Left renal cortex interstitium (tissue), 4 donors: ENCODE measurements at places on chromosomes 6 and 20.

DNA sequence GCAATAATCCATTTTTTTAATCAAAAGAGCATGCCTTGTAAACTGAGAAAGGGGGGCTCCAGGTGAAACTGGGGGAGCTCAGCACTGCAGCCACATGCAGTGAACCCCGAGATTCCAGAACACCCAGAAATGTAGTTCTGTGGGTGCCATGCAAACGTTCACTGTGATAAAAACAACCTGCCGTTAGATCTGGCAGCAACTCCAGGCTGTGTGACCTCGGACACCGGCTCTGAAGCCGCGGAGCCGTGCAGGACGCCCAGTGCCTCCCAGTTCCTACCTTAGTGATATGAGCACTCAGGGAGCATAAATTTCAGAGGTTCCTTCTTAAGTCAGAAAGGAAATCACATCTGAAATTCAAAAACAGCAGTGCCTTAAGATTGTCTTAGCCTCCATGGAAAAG is 85.4 kb upstream of the THBS2 start:
- DNase-seq = no peak

DNA sequence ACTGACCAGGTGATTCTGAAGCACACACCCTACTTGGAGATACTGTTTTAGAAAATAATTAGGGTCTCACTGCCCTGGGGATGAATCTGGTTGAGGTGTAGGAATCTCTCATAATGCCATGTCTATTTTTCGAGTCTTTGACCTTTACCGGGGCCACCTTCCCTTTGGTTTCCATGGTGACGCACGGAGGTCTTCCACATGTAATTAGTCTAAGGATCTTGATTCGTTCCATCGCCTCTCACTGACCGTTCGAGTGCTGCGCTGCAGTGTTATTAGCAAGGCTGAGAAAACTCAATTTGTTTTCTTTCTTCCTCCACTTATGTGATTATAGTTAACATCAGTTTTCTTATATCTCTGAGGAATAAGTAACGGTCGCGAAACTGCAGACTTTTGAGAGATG is 144.3 kb upstream of the SPACA1 start:
- DNase-seq = no peak

DNA sequence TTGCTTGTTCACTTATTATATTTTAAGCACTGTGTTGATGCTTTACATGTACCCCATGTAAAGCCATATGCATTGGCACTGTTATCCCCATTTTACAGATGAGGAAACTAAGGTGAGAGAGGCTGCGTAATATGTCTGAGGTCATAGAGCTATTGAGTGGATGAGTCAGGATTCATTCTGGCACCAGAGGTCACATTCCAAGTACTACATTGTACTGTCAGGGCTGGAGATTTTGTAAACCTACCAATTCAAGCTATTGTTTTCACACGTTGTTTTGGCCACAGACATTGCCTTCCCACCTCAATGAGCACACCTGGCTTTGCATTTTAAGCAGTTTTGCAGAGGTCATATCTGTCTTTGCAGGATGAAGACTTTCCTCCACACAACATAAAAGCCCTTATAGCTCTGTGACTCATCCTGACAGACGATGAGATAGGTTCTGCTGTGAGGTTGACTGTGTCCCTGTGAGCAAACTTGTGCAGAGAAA is 33.2 kb downstream of the ANKS1A start:
- DNase-seq = no peak

DNA sequence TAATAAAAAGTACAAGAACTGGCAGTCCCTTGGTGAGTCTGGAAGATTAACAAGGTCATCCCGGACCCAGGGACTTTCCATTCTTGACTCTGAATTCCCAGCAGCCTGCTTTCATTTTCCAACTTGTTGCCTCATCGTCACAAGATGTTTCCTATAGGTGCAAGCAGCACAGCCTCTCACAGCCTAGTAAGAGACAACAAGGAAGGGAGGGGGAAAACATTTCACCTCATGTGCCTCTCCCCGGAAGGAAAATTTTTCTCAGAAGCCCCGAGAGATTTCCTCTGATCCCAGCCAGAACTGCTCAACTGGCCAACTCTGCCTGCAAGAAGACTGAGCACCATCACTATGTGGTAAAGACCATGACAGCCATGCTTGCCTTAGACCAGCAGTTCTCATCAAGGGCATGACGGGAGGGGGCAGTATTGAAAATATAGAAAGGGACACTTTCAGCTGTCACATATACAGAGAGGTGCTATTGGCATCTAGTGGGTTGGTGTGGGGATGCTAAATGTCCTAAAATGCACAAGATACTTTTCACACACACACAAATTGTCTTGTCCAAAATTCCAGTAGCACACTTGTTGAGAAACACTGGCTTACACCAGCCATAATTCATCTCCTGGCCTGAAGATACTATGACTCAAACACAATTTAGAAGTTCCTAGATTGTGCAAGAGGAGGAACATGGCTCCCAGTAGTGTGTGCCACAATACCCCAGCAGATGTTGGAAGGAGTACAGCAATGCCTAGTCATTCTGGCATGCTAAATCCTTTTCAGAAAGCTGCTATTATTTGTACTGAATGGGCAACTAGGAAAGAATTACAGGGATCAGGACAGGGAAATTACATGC is 10.8 kb upstream of the WTAP start:
- no peak for DNase-seq

DNA sequence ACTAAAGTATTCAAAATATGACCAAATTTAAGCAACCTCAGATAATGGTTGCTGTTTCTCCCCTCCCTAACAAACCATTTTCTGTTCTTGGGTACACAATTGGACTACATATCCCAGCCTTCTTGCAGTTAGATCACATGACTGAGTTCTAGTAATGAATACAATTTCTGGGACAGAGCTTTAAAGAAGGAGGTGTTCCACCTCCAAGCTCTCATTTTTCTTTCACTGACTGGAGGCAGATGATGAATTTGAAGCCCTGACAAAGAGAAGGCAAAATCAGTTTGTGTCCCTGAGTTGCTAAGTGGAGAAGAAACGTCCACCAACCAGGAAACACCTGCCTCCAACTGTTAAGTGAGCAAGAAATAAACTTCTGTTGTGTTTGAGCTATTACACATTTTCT is 117.2 kb downstream of the LCA5 start:
- DNase-seq = no peak

GRCh38 chr20:10501402-10501801 is 66.3 kb downstream of the SLX4IP start:
- no peak for DNase-seq

DNA sequence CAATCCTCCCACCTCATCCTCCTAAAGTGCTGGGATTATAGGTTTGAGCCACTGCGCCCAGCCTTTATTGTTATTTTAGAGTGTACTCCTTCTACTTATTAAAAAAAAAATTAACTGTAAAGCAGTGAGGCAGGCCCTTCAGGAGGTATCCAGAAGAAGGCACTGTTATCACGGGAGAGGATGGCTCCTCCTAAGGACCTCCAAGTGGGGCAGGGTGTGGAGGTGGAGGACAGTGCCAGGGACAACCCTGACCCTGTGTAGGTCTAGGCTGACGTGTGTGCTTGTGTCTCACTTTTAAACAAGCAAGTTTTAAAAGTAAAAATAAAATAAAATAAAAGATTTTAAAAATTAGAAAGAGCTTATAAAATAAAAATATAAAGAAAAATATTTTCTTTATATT is 23.7 kb upstream of the TAF4 start:
- no peak for DNase-seq

- DNase-seq = no peak
Measured at GRCh38 chr6:5250911-5251310, 9.8 kb downstream of the LYRM4 start.

- no peak for DNase-seq
Measured at GRCh38 chr6:6851059-6851948, 256.5 kb upstream of the RREB1 start.

GRCh38 chr20:59688999-59689398 is 84.7 kb downstream of the PHACTR3 start:
- DNase-seq = no peak

- no peak for DNase-seq
Measured at GRCh38 chr6:170174771-170175643, 115.9 kb downstream of the DLL1 start.

GRCh38 chr6:142902636-142903053 is 42.3 kb downstream of the HIVEP2 start:
- DNase-seq = no peak

DNA sequence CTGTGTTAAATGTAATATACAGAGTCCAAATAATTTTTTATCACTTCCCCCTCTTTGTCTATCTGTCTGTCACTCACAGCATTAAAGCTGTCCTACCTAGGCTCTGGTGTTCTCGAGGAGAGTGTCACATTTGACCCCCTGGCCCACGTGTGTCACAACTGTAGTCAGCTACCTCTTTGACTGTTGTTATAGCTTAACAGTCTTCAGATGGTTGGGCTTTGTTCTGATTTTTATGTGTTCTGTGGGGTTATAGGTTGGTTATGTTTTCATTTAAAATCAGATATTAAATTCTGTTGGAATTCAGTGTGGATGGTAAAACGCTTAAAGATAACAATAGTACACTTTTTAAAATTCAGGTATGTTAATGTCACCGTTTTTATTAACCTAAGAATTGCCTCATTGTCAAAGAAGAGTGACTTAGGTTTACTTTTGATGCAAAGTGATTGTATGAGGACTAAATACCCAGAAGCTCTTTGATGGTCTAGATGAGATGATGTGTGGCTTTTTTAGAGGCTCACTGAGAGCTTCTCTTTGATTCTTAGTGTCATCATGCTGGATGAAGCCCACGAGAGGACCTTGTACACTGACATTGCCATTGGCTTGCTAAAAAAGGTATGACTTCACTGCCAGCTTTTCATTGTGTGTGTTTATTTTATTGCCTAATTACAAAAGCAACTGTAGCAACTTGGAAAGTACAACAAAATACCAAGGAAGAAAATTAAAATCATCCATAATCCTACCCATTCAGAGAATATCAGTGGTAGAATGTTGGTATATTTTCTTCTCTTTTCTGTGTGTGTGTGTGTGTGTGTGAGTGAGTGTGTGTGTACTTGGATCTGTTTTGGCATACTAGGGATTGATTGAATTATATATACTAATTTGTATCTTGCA is 29.9 kb downstream of the DHX35 start:
- no peak for DNase-seq

DNA sequence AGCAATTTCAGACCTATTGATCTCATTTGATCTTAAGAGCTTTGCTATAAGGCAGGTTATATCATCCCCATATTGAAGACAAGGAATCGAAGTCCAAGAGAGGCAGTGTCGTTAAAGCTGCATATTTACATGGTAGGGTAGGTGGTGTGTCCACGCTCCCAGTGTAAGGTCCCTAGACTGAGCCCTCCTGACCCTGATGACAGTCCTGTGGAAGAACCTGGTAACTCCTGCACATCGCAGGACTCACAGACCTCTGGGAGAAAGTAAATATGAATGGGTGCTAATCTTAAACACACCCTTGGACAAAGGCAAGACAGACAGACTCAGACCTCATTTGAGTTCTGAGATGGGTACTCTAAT is 602 bp upstream of the HLA-DPB1 start:
- DNase-seq = no peak

- no peak for DNase-seq
Measured at GRCh38 chr20:37630166-37630565, 63.7 kb upstream of the CTNNBL1 start.

DNA sequence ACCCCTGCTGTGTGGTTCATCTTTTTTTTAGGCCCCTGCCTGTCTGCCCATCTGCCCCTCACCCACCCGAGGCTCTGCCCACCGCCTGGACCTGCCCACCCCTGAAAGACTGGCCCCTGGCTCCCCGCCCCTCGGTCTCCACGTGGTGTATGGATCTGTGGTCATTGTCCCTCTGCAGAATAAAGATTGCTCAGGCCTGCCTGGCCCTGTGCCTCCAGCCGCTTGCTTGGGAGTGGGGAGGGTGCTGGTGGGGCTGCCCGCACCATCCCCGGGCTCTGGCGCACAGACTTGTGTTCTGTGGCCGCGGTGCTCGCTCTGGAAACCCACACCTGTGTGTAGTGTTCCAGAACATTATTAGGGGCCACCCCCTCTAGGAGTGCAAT is 1.6 kb downstream of the MAP1LC3A start:
- DNase-seq = no peak

DNA sequence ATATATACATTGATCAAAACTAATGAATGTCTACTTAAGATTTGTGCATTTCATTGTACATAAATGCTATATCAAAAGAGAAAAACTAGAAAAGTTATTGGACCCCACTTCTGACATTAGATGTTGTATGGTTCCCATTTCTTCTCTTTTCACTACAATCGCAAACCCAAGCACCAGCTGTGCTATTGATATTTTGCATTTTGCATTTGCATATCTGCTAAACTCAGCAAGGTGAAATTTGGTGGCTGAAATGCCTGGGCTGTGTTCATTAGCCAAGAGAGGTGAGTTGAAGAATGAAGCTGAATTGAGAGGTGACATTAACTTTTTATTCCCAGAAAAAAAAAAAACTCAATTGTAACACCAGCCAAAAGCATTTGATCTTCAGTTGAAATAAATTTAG is 232.1 kb upstream of the TENT5A start:
- DNase-seq = no peak

- no peak for DNase-seq
Measured at GRCh38 chr6:160933256-160933655, 58.3 kb upstream of the MAP3K4 start.

DNA sequence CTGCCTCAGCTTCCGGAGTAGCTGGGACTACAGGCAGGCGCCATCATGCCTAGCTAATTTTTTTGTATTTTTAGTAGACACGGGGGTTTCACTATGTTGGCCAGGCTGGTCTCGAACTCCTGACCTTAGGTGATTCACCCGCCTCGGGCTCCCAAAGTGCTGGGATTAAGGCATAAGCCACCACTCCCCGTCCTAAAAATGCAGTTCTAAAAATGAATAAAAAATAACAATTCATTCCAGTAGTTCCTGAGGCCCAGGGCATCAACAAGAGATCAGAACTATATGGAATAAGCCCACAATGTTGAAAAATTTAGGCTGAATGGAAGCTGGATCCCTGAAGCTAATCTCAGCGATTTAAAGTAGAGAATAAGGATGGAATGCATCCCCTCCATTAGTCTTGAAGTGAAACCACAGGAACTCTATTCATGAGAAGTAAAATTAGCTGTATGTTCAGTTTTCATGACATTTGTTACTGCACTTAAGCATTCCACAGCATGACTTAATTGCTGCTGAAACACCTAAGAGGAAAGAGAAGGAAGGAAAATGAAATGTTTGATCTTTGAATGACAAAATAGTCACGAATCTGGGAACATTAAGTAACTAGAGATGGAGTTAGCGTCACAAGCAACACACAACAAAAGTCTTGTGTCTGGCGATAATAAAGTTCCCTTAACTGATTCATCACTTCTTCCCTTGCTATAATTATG is 80.4 kb upstream of the RIPOR2 start:
- no peak for DNase-seq

- no peak for DNase-seq
Measured at GRCh38 chr20:40497899-40498691, 190.9 kb downstream of the MAFB start.
